ENCODE measurements at places on chromosomes 1 and 21. TPM values are rescaled to one million over a fixed set of nuclear protein-coding genes. Genes with fewer than 3 reads are reported as not detected.
A peak's percentile ranks its signal among the peaks of the same experiment; 100 is the strongest.

Gene GABRD
- total RNA-seq, result not detected

Gene AGMAT
- total RNA-seq, result 1.5 TPM

Gene EDN2
- 9.3 TPM for total RNA-seq

Gene LHX8
- not detected for total RNA-seq

Gene GNG12
- total RNA-seq, result 71.5 TPM

Gene PCP4
- total RNA-seq, result 174 TPM

Gene C1QA
- total RNA-seq, result 95.8 TPM

Gene CYP4B1
- 74.4 TPM for total RNA-seq

Gene NOS1AP
- total RNA-seq, result 2.0 TPM

- no peak for DNase-seq
- H3K27me3 ChIP-seq, result no peaks in the 10 kb centered on the region
- H3K4me3 ChIP-seq, result no peak overlapping the region
- H3K4me1 ChIP-seq, result peaks cover 7% of the 10 kb centered on the region
- no peak overlapping the region for H3K27ac ChIP-seq
Measured at GRCh38 chr1:42142894-42143675, 10.1 kb upstream of the GUCA2B start.

- H3K27ac ChIP-seq, result no peak overlapping the region
- no peaks in the 10 kb centered on the region for H3K27me3 ChIP-seq
- peaks cover 7% of the 10 kb centered on the region for H3K4me1 ChIP-seq
Measured at GRCh38 chr1:239893127-239893731, 198.5 kb upstream of the FMN2 start.

- no peak overlapping the region for H3K27ac ChIP-seq
- H3K27me3 ChIP-seq, result no peaks in the 10 kb centered on the region
- H3K4me1 ChIP-seq, result no peaks in the 10 kb centered on the region
Measured at GRCh38 chr1:50488876-50489275, 65.6 kb upstream of the DMRTA2 start.

DNA sequence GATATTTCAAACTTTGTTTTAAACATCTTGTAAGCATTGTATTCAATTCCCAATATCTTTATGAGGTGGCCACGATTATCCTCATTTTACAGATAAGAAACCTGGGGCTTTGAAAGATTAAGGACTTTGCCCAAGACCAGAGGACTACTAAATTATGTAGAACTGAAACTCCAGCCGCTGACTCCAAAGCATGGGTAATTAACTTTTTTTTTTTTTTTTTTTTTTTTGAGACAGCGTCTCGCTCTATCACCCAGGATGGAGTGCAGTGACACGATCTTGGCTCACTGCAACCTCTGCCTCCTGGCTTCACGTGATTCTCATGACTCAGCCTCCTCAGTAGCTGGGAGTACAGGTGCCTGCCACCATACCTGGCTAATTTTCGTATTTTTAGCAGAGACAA lies 68.7 kb downstream of the ALG14 start:
- no peak for DNase-seq
- no peaks in the 10 kb centered on the region for H3K36me3 ChIP-seq
- peaks cover 28% of the 10 kb centered on the region for H3K4me1 ChIP-seq
- no peak overlapping the region for H3K4me3 ChIP-seq
- H3K27me3 ChIP-seq, result no peaks in the 10 kb centered on the region

- no peaks in the 10 kb centered on the region for H3K36me3 ChIP-seq
- no peak overlapping the region for H3K4me3 ChIP-seq
- no peak overlapping the region for H3K27ac ChIP-seq
- DNase-seq, result no peak
- H3K4me1 ChIP-seq, result no peaks in the 10 kb centered on the region
Measured at GRCh38 chr1:235624721-235625333, 24.8 kb downstream of the GNG4 start.

- no peaks in the 10 kb centered on the region for H3K27me3 ChIP-seq
- H3K27ac ChIP-seq, result no peak overlapping the region
- peaks cover 83% of the 10 kb centered on the region for H3K36me3 ChIP-seq
- no peak overlapping the region for H3K4me3 ChIP-seq
- DNase-seq, result no peak
- no peaks in the 10 kb centered on the region for H3K4me1 ChIP-seq
Measured at GRCh38 chr1:156012051-156012817, 8.5 kb downstream of the SSR2 start.

GRCh38 chr1:36097693-36098585 lies 9.2 kb downstream of the ADPRS start:
- peaks cover 26% of the 10 kb centered on the region for H3K36me3 ChIP-seq
- no peak overlapping the region for H3K27ac ChIP-seq
- H3K4me1 ChIP-seq, result peaks cover 9% of the 10 kb centered on the region
- H3K4me3 ChIP-seq, result no peak overlapping the region

DNA sequence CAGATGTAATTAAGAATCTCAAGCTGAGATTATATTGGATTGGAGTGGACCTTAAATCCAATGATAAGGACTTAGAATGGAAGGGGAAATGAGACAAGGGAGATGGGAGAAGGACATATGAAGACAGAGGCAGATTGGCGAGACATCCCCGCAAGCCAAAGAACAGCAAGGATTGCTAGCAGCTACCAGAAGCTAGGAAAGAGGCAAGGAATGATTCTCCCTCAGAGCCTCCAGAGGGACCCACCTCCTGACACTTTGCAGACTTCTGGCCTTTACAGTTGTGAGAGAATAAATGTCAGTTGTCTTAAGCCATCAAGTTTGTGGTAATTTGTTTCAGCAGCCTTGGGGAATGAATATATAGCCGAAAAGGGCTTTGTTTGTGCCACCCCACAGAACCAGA lies 20.7 kb downstream of the METTL13 start:
- no peaks in the 10 kb centered on the region for H3K36me3 ChIP-seq
- H3K27ac ChIP-seq, result no peak overlapping the region
- H3K4me3 ChIP-seq, result no peak overlapping the region
- DNase-seq, result no peak

DNA sequence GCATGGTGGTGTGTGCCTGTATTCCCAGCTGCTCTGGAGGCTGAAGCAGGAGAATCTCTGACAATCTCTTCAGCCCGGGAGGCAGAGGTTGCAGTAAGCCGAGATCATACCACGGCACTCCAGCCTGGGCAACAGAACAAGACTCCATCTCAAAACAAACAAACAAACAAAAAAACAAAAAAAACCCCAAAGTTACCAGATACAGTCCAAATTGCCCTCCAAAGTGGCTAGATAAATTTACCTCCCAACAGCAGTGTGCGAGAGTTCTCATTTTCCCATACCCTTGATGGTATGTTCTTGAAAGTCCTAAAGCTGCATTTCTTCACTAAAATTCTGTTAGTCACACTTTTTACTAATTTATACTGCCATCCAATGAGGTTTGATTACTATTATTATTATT lies 3.0 kb upstream of the OTUD3 start:
- peak overlapping the region; percentile 4 for H3K27ac ChIP-seq
- H3K36me3 ChIP-seq, result no peaks in the 10 kb centered on the region
- no peaks in the 10 kb centered on the region for H3K27me3 ChIP-seq
- H3K4me3 ChIP-seq, result no peak overlapping the region
- H3K4me1 ChIP-seq, result peaks cover 16% of the 10 kb centered on the region
- DNase-seq, result no peak

DNA sequence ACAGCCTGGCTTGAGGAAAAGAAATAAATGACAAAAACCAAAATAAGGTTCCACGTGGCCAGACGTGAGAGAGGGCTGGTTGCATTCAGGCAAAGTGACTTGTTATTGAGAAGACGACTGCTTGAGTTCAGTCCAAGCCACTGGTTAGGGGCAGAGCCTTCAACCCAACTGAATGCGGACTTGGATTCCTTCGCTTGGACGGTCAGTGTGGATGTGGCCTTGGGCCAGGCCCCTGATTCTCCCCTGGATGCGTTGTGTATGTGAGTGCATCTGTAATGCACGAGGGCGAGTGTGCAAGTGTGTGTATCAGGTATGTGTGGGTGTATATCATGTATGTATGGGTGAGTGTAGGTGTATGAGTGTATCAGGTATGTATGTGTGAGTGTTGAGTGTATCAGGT lies 1.9 kb downstream of the PLA2G2F start:
- no peak overlapping the region for H3K27ac ChIP-seq
- no peaks in the 10 kb centered on the region for H3K36me3 ChIP-seq
- no peaks in the 10 kb centered on the region for H3K27me3 ChIP-seq

DNA sequence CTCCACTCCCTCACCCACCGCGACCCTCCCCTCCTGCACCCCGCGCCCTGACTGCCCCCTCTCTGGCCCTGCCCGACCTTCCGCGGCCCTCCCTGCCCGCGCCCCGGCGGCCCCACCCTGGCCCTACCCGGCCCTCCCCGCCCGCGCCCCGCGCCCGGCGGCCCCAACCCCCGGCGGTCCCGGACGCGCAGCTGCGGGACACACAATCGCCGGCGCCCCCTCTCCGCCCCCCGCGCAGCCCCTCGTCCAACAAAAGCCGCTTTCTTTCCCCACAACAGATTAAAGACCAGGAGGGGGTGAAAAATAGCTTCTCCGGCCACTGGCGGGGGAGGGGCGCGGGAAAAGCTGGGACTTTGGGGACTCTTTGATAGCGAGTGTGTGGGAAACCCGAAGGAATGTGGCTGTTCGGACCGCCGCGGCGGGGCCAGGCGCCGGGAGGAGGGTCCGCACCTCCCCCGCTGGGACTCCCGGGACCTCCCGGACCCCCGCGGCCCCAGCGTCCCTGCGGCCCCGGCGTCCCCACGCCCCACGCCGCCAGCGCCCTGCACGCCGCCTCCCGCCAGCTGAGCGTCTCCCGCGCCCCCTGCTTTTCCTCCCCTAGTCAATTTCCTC lies 8.8 kb upstream of the ID3 start:
- DNase-seq, result no peak
- no peaks in the 10 kb centered on the region for H3K27me3 ChIP-seq
- H3K27ac ChIP-seq, result peak overlapping the region; percentile 77

- no peak overlapping the region for H3K27ac ChIP-seq
- DNase-seq, result no peak
- H3K4me1 ChIP-seq, result peaks cover 23% of the 10 kb centered on the region
- no peak overlapping the region for H3K4me3 ChIP-seq
- H3K36me3 ChIP-seq, result no peaks in the 10 kb centered on the region
Measured at GRCh38 chr1:14625572-14625971, 27.1 kb downstream of the KAZN start.

GRCh38 chr1:25629836-25630235 lies 13.2 kb downstream of the MAN1C1 start:
- H3K36me3 ChIP-seq, result no peaks in the 10 kb centered on the region
- H3K4me1 ChIP-seq, result peaks cover 36% of the 10 kb centered on the region
- no peaks in the 10 kb centered on the region for H3K27me3 ChIP-seq
- no peak overlapping the region for H3K27ac ChIP-seq
- no peak overlapping the region for H3K4me3 ChIP-seq

DNA sequence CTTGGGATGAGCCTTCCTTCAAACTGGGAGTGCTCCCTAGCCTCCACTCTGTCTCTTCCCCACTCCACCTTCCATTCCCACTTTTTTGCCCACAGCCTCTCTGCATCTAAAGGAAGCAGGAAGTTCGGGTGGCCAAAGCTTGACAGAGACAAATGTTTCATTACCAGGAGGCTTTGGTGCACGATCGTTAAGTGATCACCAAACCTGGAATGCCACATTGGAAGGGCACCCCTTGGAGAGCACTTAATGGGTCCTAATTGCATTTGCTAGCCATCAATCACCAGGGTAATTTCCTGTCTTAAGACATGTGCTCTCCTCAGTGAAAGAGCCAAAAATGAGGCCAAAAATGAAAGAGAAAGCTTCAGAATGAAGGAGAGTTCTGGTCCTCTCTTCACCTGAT lies 206.5 kb downstream of the TNR start:
- H3K4me1 ChIP-seq, result no peaks in the 10 kb centered on the region
- no peak overlapping the region for H3K4me3 ChIP-seq
- no peaks in the 10 kb centered on the region for H3K27me3 ChIP-seq

DNA sequence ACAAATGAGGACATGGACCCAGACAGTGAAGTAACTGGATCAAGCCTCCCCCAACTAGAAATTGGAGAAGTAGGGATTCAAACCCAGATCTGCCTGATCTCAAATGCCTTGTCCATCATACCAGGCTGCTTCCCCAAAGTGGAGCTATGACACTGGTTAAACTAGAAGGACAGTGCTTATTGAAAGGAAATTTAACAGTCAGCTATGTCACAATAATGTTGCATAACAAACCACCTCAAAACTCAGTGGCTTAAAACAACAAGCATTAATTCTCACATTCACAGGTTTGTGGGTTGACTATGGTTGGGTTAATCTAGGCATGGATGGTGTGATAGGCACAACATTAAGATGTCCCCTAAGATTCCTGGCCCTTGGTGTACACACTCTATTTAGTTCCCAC lies 107.1 kb downstream of the TAS1R2 start:
- no peak overlapping the region for H3K27ac ChIP-seq
- H3K4me3 ChIP-seq, result no peak overlapping the region
- no peak for DNase-seq
- H3K4me1 ChIP-seq, result no peaks in the 10 kb centered on the region
- no peaks in the 10 kb centered on the region for H3K36me3 ChIP-seq

DNA sequence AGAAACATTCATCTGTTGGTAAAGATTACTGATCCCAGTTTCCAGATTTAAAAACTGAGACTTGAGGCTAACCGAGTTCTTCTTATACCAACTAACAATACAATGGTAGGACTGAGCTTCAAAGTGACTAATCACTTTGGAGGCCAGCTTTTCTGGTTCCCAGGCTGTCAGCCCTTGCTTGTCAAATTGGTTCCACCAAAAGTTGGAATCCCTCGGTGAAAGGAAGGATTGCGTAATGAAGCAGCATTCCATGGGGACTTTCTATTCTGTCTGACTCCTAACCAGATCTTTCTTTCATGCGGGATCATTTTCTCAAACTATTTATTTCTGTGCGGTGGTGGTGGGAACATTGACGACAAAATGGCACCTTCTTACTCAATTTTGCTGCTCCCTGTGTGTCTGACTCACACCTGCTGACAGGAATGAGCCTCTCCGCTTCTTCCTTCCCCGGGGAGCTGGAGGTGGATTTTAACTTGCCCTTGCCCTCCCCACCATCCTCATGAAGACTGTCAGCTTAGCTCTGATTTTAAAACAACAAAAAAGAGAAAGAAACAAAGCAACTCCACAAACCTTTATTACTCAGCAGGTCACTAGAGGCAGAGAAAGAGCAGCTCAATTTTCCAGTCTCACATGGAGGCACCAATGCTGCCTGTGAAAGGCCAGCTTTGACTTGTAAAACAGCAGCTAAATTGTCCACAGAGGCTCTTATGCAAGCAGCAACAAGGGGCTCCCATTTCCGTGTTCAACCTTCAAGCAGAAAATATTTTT lies 32.9 kb upstream of the RASAL2 start:
- H3K4me3 ChIP-seq, result no peak overlapping the region
- no peaks in the 10 kb centered on the region for H3K27me3 ChIP-seq
- H3K4me1 ChIP-seq, result peaks cover 54% of the 10 kb centered on the region
- no peaks in the 10 kb centered on the region for H3K36me3 ChIP-seq
- DNase-seq, result no peak

DNA sequence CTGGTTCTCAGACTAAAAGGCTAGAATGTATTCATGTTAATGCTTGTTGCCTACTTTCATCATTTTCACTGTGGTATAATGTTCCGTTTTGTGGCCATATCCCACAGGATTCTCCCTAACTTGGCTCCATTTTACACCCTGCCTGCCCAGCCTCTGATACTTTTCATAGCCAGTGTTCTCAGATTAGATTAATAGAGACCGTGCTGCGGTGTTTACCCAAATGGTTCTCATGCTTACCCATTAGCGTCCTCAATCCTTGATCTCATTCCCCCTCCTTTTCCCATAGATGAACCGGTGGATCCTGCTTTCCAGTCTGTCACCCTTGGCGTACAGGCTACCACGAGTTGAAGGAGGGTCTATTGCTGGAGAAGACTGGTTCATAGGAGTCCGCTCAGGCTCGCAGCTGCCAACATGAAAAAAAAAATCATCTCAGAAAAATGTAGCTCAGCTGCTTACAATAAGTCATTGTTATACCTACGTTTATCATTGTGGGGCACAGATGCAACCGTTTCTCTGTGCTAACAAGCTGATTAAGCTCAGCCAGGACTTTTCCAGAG lies 78.7 kb downstream of the SETD4 start:
- no peaks in the 10 kb centered on the region for H3K36me3 ChIP-seq
- H3K27me3 ChIP-seq, result no peaks in the 10 kb centered on the region
- no peak overlapping the region for H3K4me3 ChIP-seq
- H3K27ac ChIP-seq, result no peak overlapping the region
- H3K4me1 ChIP-seq, result no peaks in the 10 kb centered on the region

Data from vagina (tissue), 2 donors.